ENCODE measurements at places on chromosomes 3 and 15.

DNA sequence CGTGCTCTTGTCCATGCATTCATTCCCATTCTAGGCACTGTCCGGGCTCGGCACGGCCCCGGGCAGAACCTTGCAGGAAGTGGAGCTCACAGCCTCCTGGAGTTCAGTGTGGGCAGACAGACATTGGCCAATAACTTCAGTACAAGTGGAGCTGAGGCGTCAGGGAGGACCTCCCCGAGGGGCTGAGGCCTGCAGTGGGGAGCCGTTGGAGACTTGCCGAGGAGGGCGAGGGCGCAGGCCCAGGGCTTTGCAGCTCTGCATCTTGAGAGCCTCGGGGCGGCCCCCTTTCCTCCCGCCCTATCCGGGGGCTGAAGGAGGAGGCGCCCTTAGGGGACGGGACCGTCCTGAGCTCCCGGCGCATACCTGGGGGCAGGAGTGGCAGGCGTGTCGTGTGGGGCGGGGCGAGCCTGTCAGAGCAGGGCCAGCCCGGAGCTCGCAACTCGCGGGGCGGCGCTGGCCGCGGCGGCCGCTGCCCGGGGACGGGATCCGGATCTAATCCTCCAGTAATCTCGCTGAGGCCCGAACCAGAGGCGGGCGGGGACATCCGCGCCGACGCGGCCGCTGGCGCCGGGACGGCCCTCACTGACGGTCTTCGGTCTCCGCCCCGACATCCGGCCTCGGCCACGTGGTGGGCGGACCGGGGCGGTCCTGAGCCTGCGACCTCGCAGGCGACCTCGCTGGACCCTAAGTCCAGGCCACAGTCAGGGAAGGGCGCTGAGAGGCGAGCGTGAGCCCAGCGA lies at the start of gene ACY1:
Gene ACY1, plus strand, starts transcription at position 698 of the 740 bp plus-strand sequence. CDS start 530 bp downstream, outside the sequence.
- no peak for DNase-seq

- DNase-seq, result no peak
Observed at GRCh38 chr3:55534876-55535275, 47.8 kb upstream of the WNT5A start.

DNA sequence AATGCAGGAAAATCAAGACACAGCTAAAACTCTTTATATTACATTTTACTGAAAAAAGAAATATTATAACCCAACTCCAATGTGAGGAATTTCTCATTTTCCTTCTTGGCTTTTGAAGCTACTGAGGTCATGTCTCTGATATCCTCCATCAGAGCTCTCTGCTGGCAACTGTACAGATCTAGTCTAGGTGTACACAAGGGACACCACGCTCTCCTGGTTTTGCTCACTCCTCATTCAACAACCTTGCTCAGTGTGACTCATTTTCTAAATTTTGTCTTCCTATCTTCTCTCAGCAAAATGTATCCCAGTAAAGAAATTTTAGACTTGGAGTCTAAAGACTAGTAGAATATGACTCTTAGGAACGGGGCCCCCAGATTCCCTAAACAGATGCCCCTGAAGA lies 144.3 kb downstream of the KCNMB2 start:
- no peak for DNase-seq

DNA sequence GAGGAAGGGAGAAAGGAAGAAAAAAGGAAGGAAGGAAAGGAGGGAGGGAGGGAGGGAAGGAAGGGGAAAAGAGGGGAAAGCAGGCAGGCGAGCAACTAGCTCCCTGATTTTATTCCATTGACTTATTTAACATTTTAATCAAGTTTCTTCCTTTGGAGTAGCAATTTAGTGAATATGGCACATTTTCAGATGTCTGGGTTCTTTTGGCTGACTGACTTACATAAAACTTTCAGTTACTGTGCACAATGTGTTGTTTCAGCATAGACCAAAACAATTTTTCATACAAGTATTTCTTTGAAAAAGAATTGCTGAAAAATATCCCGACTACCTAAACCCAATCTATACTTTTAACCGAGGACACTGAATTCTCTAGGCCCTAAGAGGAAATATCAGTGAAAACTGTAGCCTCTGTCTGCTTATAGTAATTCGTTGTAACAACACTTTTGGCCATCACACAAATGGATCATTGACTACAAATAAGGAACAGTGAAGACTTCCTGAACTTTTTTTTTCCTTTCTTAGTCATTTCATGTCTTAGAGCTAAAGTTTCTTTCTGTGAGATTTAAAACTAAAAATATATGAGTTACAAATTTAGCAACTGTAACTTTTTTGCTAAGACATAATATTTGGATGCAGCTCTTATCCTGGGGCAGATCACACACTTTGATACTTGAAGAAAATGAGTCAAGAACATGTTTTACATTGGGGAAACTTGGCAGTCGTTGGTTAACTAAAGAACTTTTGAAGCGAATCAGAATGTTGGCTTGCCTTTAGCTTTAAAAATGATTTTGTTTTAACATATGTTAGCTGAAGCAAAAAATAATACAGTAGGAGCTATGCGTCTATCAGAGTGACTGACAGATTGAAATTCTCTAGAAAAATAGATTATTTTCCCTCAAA lies 79.6 kb downstream of the SOX2 start:
- DNase-seq, result no peak

DNA sequence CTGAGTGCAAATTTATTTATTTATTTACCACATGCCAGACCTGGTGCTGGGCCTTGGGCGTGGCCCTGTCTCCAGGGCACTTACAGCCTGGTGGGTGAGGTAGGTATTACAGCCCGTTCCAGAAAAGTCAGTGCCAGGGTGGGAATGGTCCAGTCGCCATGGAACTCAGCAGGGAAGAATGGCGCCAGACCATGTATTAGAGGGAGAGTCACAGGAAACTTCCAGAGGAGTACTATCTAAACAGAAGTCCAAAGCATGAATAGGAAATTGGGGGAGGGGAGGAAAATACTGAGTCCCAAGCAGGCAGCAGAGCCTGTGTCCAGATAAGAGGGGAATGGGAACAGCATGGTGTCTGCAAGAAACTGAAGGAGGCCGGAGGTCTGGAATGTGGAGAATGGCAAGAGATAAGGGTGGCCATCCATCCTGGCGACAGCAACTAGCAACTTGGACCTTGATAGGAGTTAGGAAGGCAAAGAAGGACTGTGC lies 27.0 kb downstream of the SH3BP5 start:
- no peak for DNase-seq

GRCh38 chr15:90872486-90873184 lies 4.2 kb downstream of the FURIN start:
- DNase-seq, result no peak

DNA sequence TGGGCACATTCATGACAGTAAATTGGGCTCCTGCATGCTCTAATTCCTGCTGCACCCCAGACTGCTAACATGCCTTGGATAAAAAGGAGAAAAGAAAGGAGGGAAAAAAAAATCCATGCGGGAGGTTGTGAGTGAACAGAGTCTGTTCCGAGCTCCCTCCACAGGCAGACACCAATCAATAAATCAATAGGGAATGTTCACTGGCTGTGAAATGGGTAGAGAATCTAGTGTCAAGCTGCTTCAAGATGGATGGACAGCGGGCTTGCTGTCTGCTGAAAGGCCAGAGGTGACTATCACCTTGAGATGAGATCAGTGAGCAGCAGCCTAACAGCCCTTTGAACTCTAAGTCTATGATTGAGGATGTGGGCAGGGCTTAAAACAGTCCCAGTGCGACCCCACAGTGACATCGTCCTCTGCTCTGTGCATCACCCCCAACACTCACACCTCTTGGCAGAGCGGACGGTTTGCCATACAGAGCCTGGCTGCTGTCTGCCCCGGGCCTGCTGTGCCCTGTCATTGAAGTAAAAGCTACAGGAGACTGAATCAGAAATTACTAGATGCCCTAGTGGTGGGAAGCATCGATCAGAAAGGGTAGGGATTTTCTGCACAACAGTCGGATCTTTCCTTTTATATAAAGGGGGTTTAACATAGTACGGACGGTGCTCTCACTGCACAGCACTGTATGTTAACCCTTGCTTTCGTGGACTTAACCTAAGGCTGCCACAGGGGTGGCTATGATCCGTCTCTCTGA lies 247.9 kb upstream of the ONECUT1 start:
- DNase-seq, result no peak

GRCh38 chr15:49990835-49991545 lies 128.0 kb downstream of the ATP8B4 start:
- DNase-seq, result no peak

DNA sequence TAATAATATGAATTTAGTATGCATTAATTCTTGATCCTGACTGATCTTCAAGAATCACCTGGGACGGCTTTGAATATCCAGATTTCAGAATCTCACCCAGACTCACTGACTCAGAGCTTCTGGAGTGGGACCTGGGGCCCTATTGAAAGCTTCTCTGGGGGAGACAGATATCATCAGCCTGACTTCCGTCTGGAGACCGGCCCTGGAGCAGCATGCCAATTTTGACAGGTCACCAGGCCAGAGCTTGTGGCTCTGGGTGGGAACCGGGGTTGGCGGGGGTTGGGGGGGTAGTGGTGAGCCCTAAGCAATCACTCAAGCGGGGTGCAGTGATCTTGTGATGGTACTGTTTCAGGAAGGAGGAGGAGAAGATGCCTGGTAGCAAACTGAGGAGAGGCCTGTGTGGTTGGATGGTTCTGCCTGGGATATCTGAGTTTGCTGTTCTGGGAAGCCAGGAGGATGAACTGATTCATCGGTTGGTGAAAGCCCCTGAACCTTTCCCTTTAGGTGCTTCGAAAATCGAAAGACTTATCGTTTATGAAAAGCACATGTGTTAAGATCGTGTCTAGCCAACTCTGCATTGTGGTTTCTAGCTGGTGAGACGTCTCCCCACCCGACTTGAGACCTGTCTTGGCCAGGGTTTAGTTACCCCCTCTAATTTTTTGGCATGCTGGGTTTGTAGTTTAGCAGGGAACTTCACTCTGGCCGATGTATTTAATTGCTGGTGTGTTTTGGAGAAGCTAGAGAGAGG lies 263.9 kb upstream of the C2CD4B start:
- no peak for DNase-seq

GRCh38 chr3:32551496-32551895 lies 19.2 kb downstream of the DYNC1LI1 start:
- DNase-seq, result no peak

GRCh38 chr3:29649815-29650547 lies 369.1 kb downstream of the RBMS3 start:
- DNase-seq, result no peak

DNA sequence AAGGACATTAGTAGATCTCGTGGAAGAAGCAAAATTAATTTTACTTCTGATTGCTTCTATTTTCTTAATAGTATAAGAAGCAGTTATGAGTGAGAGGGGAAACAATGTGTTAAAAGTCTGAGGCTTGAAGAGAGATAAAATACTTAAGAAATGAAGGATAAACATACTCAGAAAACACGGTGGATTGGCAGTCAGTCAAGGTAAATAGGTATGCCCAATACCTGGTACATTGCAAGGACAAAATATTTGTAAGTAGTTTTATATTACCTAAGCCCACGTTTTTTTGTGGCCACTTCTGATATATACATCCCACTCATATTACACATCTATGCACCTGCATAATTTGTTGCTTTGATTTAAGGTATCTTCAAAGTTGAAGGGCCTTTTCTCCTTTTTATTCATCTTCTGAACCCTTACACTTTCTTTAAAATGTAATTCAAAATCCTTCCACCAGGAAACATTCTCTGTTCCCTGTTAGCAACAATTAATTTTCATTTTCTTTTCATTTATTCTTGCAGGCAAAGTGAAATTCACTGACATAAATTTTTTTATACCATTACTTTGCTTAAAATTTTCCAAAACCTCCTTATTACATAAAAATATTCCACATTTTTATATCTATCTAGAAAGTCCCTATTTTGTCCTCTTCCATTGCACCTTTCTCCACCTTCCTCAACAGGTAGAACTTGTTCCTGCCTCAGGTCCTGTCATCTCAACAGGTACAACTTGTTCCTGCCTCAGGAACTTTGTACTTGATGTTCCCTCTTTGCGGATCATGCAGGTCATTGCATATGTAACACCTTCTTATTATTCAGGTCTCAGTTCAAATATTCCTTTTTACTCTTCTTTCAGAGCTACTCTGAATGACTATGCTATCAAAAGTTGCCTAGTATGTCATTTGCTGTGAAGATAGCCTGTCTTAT lies 755.7 kb upstream of the ALCAM start:
- no peak for DNase-seq

DNA sequence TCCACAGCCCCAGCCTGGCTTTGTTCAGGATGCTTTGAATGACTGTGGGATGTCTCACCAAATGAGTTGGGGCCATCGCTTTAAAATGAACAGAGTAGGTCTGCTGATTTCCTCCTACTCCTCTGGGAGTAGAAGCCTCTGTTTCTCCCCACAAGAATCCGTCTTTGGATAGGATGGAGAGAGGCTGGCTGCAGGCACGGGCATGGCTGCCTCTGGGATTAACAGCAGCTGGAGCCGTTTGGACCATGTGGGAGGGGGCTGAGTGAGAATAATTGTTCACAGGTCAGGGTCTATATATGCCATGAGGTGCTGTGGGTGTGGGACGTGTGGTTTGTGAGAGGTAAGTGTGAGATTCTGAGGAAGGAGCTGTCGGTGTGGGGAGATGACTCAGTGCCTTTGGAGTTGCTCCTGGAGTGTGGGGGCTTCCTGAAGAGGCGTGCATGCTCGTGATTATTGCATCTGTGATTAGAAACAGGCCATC lies 48.0 kb upstream of the APEH start:
- DNase-seq, result no peak

DNA sequence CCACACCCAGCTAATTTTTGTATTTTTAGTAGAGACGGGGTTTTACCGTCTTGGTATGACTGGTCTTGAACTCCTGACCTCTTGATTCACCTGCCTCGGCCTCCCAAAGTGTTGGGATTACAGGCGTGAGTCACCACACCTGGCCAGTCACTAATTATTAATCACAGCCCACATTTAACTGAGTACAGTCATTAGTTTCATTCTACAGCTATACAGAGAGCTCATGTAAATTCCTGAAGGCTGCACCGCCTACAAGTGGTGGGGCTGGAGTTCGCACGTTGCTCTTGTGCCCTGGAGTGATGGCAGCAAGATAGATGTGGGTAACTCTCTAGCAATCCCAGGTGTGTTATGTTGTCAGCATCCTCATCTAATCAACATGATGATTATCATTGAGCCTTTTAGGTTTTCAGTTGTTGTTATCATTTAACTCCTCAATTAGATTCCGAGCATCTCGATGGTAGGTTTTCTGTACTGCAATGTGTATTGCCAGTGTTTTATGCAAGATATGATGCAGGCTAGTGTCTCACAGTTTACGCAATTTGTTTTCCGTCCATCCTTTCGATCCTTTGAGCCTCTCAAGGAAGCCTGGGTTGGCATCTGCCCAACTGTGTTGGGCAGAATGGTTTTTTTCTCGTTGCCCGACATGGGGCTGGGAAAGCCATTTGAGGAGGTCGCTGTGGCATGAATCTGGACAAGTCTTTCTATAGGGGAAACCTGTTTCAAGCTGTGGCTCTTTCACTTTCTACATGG lies 216.3 kb downstream of the LPP start:
- no peak for DNase-seq

DNA sequence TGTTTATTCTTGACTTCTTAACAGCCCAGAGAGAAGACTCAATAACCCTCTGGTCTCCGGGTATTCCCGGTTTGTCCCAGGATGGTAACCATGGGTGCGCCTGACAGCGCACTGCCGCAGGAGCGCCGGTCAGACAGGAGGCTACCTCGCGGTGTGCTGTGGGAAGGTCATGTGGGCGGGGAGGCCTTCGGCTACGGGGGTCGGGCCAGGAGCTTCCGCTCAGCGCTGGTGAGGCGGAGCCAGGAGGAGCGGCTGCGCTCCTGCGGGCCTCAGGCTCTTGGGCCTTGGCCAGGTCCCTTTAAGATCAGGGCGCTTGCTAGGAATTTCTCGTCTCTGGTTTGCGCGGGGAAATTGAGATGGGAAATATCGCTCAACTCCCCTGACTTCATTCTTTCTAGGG lies 182.3 kb upstream of the NDN start:
- no peak for DNase-seq

- DNase-seq, result no peak
Observed at GRCh38 chr15:73956743-73957135, 30.5 kb downstream of the LOXL1 start.

Data from NCI-H1105 (cell line).